Activated T-helper 1 cell treated with anti-CD3 and anti-CD28 coated beads, Interleukin-2, amount 50 U/mL, for 16 hours (primary cell): ENCODE measurements at places on chromosomes 11 and 22.

DNA sequence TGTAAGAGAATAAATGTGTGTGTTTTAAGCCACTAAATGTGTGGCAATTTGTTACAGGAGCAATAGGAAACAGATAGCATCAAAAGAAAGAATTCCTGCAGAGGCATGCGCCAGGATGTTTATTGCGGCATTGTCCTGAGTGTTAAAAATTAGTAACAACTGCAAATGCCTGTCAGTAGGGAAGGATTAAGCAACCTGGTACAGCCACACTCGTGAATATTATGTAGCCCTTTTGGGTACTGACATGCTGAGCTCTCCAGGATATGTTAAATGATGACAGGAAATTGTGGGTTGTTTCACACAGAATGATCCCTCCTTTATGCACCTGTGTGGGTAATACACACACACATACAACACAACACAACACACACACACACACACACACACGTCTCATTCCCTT is 69.7 kb upstream of the MYOD1 start:
- no peak for DNase-seq

- DNase-seq = no peak
Observed at GRCh38 chr11:10561043-10561818, 7.2 kb downstream of the LYVE1 start.

GRCh38 chr11:19739872-19740271 is 27.2 kb downstream of the NAV2 start:
- DNase-seq = no peak

GRCh38 chr22:33631777-33632176 is 288.5 kb downstream of the LARGE1 start:
- no peak for DNase-seq

- no peak for DNase-seq
Observed at GRCh38 chr11:79160791-79161403, 279.9 kb downstream of the TENM4 start.

DNA sequence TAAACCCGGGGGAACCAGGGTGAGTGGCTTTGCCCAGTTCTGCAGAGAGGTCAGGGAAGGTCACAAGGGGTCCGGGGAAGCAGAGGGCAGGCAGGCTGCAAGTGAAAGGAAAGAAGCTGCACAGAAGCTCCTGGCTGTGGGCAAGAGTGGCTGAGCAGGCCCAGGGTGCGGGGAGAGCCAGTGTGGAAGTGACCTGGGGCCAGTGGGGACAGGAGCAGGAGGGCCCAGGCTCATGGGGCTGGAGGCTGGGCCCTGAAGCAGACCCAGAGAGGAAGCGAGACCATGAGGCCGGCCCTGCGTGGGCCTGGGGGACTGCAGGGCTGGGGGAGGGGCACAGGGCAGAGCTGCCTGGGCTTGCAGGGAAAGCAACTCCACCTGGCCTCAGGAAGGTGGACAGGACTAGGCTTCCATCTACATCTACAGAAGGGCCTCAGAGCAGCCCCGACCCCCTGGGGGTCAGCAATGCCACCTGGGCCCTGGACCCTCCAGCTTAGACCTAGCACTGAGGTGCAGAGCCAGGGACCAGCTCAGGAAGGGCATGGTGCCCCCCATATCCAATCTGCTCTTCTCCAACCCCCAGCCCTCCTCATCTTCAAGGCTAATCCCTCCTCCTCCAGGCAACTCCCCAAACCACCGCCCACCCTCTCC is 11.6 kb downstream of the IGF2 start:
- DNase-seq = no peak

DNA sequence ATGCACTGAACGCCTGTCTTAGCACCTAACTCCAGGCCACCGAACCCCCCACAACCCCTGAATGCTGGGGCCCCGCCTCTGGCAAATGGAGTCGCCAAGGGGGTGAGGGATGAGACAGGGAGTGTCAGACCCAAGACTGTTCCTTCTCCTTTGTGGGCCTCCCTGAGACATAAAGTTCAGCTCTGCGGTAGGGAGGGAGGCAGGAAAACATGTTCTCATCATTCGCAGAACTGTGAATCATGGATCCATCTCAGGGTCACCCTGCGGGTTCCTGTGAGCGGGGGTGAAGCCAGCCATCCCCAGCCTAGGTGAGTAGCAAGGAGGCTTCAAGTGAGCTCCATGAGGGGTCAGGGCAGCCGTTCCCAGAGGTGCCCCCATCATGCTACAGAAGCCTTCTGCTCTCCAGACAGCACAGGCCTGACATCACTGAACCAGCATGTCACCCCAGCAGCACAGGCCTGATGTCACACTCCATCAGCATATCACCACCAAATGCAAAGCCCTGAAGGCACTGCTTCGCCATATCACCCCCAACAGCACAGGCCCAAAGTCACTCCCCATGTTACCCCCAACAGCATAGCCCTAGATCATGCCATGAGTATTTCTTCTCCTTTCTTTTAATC is 27.2 kb downstream of the TMPRSS6 start:
- DNase-seq = no peak

DNA sequence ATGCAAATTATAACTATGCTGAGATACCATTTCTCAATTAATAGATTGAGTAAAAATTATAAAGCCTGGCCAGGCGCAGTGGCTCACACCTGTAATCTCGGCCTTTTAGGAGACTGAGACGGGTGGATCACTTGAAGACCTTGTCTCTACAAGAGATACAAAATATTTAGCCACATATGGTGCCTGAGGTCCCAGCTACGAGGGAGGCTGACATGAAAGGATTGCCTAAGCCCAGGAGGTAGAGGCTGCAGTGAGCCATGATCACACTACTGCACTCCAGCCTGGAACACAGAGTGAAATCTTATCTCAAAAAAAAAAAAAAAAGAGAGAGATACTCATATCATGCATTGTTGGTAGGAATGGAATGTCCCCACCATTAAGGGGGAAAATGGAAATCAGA is 142.4 kb downstream of the RCN1 start:
- no peak for DNase-seq

GRCh38 chr11:48032721-48033120 is 52.4 kb downstream of the PTPRJ start:
- no peak for DNase-seq

GRCh38 chr11:56843816-56844215 is 95.3 kb upstream of the OR9G4 start:
- no peak for DNase-seq

DNA sequence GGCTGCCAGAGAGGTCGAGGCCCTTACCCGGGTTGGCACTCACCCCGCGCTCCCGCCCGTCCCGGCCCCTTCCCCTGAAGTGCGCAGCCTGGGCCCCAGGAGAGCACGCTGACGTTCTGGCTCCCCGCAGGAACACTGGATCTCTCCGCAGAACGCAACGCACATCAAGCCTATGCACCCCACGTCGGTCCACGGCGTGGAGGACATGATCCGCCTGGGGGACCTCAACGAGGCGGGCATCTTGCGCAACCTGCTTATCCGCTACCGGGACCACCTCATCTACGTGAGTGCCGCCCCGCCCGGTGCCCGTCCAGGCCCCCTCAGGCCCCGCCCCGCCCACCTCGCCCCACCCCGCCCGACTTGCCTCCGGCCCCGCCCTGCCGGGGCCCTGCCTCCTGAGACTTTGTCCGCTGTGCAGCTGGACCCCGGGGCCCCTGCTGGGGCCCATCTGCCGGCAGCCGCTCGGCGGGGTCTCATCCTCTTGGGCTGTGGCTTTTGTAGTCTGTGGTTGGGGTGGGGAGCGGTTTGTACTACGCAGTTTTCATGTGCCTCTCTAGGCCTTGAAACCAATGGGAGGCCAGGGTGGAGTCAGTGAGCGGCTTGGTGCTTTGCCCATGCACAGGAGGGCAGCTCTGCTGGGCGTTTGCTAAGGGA is 19.7 kb downstream of the MYO7A start:
- no peak for DNase-seq

GRCh38 chr11:416757-417621 is 2.2 kb upstream of the SIGIRR start:
- DNase-seq = no peak

- no peak for DNase-seq
Observed at GRCh38 chr11:128498721-128499245, 88.6 kb downstream of the ETS1 start.

- no peak for DNase-seq
Observed at GRCh38 chr11:60918939-60919265, 4.9 kb downstream of the TMEM109 start.

GRCh38 chr22:19394274-19395050 is 37.1 kb downstream of the HIRA start:
- no peak for DNase-seq
